ENCODE measurements at places on chromosomes 1 and 21. TPM values are rescaled to one million over a fixed set of nuclear protein-coding genes. Genes with fewer than 3 reads are reported as not detected.

- DNase-seq: no peak
Measured at GRCh38 chr1:27655151-27655937, 16.6 kb downstream of the IFI6 start.

DNA sequence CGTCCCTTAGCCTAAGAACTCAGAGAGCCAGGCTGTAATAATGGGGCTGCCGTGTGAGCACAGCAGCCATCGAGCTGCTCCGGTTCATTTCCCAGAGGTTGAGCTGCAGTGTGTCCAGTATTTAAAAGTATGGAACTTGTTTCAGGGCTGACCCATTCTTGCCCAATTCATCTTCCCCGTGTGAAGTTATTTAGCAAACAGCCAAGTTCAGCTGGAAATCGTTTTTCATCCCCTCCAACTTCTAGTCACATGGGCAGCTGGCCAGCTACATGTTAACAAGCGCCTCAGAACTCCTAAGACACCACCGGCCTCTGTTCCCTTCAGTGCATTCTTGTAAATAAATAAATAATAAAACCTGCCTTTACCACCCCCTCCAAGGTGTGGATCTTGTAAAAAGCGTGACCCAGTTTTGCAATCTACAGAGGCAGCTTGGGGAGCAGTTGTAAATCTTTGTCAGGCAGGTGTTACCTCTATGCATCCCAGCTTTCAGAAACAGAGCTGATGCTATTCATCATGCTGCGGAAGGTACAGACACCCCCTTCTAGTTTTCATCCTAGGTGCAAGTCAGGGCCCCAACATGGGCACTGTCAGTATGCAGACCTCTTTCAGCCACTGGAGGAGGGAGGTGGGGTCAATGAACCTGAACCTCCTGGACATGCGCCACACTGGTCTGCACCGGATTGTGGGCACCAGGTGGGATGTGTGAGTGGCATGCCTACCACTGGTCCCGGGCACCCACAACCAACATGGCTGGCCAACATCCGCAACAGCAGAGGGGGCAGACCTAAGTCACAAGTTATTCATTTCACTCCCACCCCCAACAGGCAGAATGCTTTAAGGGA lies 18.7 kb upstream of the KNCN start:
- no peak for DNase-seq

DNA sequence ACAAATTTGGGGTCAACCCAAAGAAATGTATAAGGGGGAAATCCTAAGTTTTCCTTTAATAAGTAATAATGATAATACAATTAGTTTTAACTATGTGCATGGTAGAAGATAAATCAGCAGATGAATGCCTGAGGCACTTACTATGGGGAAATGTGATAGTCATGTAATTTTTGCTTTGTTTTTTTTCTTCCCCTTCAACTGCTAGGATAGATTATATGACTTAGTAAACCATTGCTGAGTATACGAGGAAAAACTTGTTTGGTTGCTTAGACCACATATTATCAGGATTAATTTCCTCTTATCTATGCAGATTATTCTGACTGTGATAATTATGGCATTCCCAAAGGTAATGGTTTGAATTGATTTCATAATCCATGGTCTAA lies 181.1 kb downstream of the TGFB2 start:
- no peak for DNase-seq

DNA sequence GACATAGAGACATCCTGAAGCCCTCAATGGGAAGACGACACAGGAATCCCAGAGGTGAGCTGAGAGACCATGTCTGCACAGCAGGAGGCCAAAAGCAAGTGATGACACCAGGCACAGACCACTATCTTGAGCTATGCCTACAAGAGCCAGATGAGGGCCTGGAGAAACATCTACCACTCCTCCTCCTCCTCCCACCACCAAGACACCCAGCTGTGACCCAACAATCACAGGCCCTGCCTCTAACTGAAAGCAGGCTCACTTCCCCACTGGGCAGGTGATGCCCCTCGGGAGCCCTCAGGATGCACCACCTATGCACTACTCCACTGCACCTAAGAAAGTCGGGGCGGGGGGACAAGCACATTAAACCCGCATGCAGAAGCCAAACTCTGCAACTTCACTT lies 16.5 kb downstream of the TADA1 start:
- DNase-seq: no peak

- DNase-seq: no peak
Measured at GRCh38 chr1:50620680-50621329, 197.6 kb upstream of the DMRTA2 start.

DNA sequence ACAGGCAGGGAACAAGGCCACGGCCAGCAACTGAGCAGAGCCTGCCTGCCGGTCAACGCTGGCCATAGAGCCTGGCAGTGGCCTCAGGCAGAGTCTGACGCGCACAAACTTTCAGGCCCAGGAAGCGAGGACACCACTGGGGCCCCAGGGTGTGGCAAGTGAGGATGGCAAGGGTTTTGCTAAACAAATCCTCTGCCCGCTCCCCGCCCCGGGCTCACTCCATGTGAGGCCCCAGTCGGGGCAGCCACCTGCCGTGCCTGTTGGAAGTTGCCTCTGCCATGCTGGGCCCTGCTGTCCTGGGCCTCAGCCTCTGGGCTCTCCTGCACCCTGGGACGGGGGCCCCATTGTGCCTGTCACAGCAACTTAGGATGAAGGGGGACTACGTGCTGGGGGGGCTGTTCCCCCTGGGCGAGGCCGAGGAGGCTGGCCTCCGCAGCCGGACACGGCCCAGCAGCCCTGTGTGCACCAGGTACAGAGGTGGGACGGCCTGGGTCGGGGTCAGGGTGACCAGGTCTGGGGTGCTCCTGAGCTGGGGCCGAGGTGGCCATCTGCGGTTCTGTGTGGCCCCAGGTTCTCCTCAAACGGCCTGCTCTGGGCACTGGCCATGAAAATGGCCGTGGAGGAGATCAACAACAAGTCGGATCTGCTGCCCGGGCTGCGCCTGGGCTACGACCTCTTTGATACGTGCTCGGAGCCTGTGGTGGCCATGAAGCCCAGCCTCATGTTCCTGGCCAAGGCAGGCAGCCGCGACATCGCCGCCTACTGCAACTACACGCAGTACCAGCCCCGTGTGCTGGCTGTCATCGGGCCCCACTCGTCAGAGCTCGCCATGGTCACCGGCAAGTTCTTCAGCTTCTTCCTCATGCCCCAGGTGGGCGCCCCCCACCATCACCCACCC lies at the start of gene TAS1R3:
Gene TAS1R3 (plus strand): TSS at position 213 of the 898 bp plus-strand sequence. CDS start 66 bp downstream, at position 279.
- no peak for DNase-seq

GRCh38 chr1:203658274-203658673 lies 31.6 kb downstream of the ATP2B4 start:
- no peak for DNase-seq

The CFHR4 gene
- total RNA-seq: not detected

The CELA3A gene
- total RNA-seq: 2.6 TPM

The VANGL1 gene
- 9.1 TPM for total RNA-seq
